ENCODE measurements at places on chromosomes 6 and 20.

GRCh38 chr6:1667805-1668175, 58.1 kb downstream of the FOXC1 start:
- H3K27ac ChIP-seq, result no peak overlapping the region
- DNase-seq, result no peak
- no peaks in the 10 kb centered on the region for H3K27me3 ChIP-seq
- no peaks in the 10 kb centered on the region for H3K36me3 ChIP-seq
- H3K4me1 ChIP-seq, result no peaks in the 10 kb centered on the region

- no peaks in the 10 kb centered on the region for H3K27me3 ChIP-seq
- peaks cover 16% of the 10 kb centered on the region for H3K4me1 ChIP-seq
- H3K27ac ChIP-seq, result no peak overlapping the region
Observed at GRCh38 chr6:87714093-87714842, 12.2 kb upstream of the AKIRIN2 start.

- no peaks in the 10 kb centered on the region for H3K27me3 ChIP-seq
- no peak for DNase-seq
- no peak overlapping the region for H3K27ac ChIP-seq
- H3K4me1 ChIP-seq, result no peaks in the 10 kb centered on the region
- H3K4me3 ChIP-seq, result no peak overlapping the region
- no peaks in the 10 kb centered on the region for H3K36me3 ChIP-seq
Observed at GRCh38 chr6:6781873-6782227, 193.3 kb downstream of the LY86 start.

- no peaks in the 10 kb centered on the region for H3K36me3 ChIP-seq
- H3K4me1 ChIP-seq, result no peaks in the 10 kb centered on the region
- H3K4me3 ChIP-seq, result no peak overlapping the region
- H3K27me3 ChIP-seq, result no peaks in the 10 kb centered on the region
- DNase-seq, result no peak
- no peak overlapping the region for H3K27ac ChIP-seq
Observed at GRCh38 chr6:90249458-90249857, 47.2 kb downstream of the BACH2 start.

- peak; percentile 59 for DNase-seq
- peaks cover 32% of the 10 kb centered on the region for H3K4me1 ChIP-seq
- H3K4me3 ChIP-seq, result no peak overlapping the region
Observed at GRCh38 chr6:108798670-108799353, 49.4 kb upstream of the ARMC2 start.

DNA sequence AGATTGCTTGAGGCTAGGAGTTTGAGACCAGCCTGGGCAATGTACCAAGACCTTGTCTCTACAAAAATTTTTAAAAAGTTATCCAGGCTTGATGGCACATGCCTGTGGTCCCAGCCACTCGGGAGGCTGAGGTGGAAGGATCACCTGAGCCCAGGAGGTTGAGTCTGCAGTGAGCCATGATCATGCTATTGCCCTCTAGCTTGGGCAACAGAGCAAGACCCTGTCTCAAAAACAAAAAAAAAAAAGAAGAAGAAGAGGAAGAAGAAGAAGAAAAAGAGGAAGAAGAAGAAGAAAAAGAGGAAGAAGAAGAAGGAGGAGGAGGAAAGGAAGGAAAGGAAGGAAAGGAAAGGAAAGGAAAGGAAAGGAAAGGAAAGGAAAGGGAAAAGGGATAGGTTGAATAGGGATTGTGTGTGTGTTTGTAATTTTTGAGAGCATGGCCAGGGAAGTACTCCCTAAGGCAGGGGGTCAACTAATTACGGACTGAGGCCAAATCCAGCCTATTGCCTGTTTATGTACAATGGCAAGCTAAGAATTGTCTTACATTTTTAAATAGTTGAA, 43.0 kb upstream of the ZNF217 start:
- H3K27ac ChIP-seq, result no peak overlapping the region
- no peak overlapping the region for H3K4me3 ChIP-seq
- H3K4me1 ChIP-seq, result no peaks in the 10 kb centered on the region
- H3K27me3 ChIP-seq, result no peaks in the 10 kb centered on the region

Data from lower lobe of right lung (tissue), 2 donors.